ENCODE measurements at places on chromosomes 3 and 15.

DNA sequence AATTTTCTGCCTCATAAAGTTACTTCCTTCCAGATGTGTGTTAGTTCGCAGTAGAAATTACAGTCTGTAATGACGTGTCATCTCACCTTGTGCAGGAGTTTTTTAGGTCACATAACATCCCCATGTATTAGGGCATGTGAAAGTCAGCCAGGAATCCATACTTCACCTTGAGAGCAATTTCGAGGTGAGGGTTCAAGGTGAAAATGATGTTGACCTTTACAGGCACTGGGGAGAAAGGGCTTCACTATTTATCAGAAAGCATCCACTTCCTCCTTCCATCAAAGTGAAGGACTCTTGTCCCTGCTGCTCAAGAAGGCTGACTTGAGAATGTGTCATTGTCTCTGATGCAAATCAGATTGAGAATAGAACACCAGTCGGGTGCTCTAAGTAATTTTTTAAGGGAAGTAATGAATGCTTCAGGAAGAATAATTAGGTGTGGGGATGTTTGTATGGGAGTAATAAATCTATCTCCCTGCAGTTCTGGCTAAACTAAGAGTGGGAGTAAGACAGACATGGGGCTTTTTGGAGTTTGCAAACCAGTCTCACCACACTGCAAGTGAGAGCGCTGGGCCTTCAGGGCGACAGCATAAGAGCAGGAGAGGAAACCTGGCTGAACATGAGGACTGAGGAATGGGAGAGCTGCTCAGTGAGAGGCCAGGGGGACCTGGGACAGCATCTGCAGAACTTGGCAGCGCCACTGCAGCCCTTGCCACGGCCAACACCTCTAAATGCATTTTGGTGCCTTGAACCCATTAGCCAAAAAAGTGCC, 85.9 kb upstream of the IL12A start:
- no peak for DNase-seq

DNA sequence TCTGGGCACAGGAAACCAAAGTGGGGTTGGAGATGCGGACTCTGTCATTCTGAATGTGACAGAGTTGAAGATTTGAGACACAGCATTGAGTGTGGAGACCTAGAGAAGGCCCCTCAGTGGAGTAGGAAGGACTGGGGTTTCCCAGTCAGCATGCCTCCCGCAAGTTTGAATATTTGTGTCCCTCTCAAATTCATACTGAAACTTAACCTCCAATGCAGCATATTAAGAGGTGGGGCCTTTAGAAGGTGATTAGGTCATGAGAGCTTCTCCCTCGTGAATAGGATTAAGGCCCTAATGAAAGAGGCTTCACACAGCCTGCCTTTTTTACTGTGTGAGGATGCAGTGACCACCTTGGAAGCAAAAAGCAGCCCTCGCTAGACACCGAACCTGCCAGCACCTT, 8.0 kb downstream of the HDDC3 start:
- no peak for DNase-seq

DNA sequence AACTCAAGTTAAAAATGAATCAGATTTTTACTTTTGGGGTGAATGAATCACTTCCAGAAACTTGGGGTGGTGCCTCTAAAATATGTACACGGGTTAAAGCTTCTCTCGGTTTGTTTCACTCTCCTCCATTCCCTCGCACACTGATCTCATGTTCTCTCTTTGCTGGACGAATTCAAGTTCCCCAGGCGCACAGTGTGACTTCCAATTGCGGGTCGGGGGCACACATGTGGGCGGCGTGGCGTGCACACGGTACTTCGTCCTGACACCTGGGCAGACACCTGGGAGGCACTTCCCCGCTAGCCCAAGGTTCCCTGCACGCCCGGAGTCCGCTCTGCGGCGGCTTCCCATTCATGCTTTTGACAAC, 692 bp downstream of the SCAANT1 start:
- DNase-seq, result no peak

- DNase-seq, result no peak
Measured at GRCh38 chr3:156803952-156804741, 22.0 kb upstream of the LEKR1 start.

DNA sequence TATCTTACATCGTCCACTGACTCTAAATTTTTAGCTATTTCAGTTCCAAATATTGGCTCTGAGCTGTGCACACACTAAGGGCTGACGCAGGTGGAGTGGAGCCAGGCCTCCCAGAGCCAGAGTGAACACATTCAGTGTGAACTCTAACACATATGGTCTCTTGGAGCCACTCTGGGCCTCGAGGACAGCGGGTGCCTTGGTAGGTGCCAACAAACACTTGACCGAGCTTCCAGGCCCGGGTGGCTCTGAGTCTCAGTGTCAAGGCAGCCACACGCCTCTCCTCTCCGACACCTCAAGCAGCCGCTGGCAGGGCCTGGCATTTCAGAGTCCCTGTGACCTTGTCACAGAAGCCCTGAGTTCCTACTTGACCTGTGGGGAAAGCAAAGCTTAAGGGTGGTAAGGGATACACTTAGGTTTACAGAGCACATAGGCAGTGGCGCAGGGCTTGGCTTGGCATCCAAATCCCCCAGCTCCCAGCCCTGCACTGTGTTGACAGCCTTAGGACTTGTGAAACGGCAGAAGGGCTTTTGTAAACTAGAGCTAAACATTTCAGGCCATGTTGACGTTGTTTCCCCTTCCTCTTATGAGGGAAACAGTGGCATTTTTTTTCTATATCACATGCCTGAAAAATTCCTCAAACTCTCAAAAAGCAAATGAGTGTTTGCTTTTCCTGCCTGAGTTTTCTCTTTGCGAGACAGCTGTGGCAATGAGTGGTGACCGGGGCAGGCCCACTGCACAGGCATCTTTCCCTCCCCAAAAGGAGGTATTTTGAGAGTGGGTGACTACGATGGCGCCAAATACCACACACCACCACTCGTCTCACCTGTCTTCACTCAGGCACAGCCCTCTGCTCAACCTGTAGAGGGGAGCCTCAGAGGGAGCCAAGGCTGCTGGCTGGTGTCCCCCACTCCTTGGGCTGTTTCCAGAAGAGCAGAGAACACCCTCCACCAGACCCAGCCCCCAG, 60.8 kb downstream of the DAPK2 start:
- peak; percentile 64 for DNase-seq

DNA sequence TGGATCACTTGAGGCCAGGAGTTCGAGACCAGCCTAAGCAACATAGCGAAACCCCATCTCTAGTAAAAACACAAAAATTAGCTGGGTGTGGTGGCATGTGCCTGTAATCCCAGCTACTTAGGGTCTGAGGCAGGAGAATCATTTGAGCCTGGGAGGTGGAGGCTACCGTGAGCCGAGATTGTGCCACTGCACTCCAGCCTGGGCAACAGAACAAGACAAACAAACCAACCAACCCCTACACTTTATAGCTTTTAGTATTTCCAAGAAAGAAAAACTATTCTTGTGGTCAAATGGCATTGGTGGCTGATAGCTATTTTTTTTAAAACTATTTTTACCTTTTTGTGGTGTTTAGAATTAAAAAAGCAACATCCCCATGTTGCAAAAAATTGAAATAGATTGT, 7.2 kb downstream of the TMEM45A start:
- DNase-seq, result no peak

Data from NCI-H2029 (cell line).